Fibroblast of skin of left biceps (primary cell): ENCODE measurements at places on chromosomes 2 and 18.
A peak's percentile ranks its signal among the peaks of the same experiment; 100 is the strongest.

- peak; percentile 62 for DNase-seq
These were observed 221.6 kb downstream of the LPIN1 start for GRCh38 chr2:11967946-11968465.

- DNase-seq = no peak
These were observed 381.6 kb downstream of the DSEL start for GRCh38 chr18:67134911-67135310.

GRCh38 chr2:43133336-43133707 is 93.1 kb downstream of the ZFP36L2 start:
- no peak for DNase-seq

DNA sequence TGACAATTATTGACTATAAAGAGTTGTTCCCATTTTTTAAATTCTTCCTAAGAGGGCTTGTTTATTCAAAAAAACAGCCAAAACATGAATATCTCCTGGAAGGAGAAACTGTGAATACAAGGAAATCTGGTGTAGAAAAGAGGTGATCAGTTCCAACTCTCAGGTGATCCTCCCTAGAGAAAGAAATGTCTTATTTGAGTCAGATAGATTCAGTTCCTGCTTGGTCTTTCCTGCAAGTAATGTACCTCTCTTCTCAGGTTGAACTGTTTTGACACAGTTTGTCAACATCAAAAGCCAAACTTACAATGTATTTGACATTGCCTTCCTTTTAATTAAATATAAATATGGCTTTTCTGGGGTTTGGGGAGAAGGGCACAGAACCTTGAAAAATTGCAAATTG is 567.4 kb downstream of the ARHGAP15 start:
- no peak for DNase-seq

DNA sequence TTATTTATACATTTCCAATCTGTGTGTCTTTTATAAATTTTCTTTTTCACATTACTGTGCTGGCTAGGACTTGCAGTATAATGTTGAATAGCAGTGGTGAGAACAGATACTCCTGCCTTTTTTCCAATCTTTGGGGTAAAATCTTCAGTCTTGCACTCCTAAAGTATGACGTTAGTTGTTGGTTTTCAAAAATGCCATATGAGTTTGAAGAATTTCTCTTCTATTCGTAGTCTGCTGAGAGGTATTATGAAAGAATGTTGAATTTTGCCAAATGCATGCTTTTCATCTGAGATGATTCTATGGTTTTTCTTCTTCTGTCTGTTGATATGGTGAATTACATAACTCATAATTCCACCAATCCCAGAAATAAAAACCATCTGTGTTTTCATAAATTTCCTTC is 335.3 kb upstream of the CHST9 start:
- no peak for DNase-seq

DNA sequence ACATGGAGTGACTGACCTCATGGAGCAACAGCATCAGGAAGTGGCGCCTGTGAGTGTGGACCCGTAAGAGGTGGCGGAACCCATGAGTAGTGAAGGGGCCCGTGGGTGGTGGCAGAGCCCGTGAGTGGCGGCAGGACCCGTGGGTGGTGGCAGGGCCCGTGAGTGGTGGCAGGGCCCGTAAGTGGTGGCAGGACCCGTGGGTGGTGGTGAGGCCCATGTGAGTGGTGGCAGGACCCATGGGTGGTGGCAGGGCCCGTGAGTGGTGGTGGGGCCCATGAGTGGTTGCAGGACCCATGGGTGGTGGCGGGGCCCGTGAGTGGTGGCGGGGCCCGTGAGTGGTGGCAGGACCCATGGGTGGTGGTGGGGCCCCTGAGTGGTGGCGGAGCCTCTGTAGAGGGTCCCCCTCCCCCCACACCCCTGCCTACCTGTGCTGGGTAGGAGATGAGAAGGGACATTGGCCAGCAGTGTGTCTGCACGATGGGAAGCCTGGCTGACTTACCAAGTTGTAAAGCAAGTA is 407.7 kb upstream of the SALL3 start:
- no peak for DNase-seq

DNA sequence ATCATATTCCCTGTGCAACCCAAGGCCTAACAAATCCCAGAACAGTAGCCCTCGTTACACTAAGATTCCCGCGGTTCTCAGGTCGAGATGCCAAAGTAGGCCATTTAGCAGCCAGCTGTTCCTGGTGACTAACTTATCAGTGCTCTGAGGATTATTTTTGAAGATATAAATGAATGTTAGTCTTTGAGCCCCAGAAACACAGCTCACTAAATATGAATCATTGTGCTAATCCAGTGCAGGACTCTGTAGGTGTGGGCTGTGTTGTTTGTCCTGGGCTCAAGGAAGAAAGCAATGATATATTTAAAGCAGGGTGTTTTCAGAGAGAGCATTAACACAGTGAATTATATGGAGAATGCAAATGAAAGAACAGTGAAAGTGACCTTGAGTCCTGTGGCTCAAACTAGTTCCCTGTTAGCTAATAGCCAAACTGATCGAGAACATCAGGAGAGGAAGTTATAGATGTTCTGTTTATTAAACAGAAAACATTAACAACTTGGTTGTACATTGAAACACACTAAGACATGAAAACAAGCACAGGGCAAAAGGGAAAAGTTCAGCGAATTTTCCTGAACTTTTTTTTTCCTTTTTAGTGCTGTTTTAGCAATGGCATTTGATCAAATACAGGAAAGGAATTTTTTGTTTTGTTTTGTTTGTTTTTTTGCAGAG is 228.3 kb downstream of the RNF152 start:
- no peak for DNase-seq

- DNase-seq = no peak
These were observed 999 bp upstream of the IL36B start for GRCh38 chr2:113053666-113054065.

DNA sequence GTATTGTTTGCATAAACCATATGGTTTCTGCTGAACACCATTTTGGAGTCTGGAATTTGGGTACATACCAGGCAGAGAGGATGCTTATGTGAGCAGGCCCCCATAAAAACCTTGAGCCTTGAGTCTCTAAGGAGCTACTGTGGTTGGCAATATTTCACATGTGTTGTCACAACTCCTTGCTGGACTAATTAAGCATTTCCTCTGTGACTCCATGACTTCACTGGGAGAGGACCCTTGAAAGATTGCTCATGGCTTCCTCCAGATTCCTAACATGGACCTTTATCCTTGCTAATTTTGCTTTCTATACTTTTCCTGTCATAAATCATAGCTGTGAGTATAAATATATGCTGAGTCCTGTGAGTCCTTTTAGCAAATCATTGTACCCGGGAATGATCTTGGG is 7.6 kb upstream of the COQ10B start:
- DNase-seq = peak; percentile 20

- DNase-seq = no peak
These were observed 29.2 kb downstream of the DYTN start for GRCh38 chr2:206688990-206689389.

DNA sequence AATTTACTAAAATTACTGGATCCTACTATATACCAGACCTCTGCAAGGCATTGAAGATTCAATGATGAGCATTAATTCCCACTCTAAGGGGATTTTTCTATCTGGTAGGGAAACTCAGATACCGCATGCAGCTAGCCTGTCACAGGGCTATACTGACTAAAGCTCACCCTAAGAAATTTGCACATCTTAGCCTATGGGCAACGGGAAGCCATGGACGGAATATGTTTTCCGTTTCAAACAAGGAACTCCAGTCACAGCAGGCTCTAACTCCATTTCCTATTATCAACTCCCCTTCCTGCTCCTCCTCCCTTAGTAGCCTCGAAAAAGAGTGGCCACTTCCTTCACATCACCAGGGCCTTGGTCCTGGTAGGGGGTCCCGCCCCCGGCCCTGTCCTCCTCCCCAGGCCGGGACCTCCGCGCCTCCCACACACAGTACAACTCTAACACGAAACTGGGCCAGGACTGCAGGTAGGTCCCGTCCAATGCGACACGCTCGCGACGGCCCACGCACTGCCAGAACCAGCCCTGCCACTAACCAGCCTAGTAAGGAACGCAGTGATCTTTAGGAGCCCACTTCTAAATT is 659 bp upstream of the COX5B start:
- DNase-seq = no peak

- DNase-seq = no peak
These were observed 53.5 kb upstream of the C2orf15 start for GRCh38 chr2:99088017-99088416.

- no peak for DNase-seq
These were observed 167.4 kb downstream of the NCK2 start for GRCh38 chr2:105912081-105912480.
